ENCODE measurements at places on chromosomes 3 and 15.

DNA sequence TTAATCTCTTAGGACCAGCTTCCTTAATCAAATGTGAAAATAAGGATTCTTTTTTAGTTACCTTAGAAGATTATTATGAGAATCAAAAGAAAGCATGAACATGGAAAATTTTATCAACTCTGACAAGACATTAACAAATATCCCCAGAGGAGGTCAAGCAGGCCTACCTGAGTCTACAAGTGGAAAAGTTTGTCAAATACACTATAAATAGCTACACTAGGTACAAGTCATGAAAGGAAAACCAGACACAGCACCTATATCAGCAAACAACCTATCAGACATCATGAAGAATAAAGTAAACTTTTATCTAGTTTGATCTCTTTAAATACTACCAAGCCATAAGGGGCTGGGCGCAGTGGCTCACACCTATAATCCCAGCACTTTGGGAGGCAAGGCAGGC, 126.1 kb downstream of the MAGI1 start:
- no peak for DNase-seq

DNA sequence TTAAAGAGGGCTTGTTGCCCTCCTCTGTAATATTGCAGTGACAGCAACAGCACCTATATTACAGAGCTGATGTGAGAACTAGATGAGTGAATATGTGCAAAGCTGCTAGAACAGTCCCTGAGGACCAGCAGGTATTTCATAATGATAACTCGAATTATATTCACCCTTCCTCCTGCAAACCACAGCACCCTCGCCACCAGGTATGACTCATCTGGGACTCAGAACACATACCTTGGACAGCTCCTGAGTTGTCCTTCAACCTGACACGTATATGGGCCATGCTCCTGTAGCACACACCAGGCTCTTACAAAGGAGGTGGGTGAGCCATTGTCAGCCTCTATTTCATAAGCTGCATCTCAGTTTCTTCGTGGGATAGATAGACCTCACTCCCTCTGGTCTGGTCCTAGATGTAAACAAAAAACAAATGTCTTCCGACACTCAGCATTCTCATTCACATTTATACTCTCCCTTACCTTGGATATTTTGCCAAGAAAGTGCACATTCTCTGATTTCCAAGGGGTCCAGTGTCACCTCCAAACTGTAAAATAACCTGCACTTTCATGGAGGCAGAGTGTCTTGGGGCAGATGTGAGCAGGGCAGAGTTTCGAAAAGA, 124.5 kb downstream of the TLE3 start:
- DNase-seq = peak; percentile 5

GRCh38 chr3:160078533-160078932, 89.9 kb downstream of the IL12A start:
- DNase-seq = no peak

DNA sequence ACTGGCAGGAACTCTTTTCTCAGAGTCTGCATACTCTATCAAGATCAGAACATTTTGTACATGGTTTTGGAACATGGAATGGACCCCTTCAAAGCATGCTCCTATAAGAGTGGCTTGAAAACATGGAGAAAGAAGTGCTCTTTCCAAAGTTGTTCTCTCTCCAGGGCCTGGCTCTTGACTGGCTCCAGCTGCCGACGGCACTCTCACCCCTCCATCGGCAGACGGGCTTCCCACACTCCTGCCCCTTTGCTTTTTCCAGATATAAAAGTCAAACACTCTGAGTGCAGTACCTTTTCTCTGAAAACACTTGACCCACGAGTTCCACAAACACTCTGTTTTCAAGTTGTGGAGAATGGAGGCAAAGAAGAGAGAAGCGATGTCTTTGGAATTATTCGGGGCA, 72.5 kb upstream of the ONECUT1 start:
- no peak for DNase-seq

- no peak for DNase-seq
These were observed 67.4 kb upstream of the UNC13C start for GRCh38 chr15:53910852-53911251.

DNA sequence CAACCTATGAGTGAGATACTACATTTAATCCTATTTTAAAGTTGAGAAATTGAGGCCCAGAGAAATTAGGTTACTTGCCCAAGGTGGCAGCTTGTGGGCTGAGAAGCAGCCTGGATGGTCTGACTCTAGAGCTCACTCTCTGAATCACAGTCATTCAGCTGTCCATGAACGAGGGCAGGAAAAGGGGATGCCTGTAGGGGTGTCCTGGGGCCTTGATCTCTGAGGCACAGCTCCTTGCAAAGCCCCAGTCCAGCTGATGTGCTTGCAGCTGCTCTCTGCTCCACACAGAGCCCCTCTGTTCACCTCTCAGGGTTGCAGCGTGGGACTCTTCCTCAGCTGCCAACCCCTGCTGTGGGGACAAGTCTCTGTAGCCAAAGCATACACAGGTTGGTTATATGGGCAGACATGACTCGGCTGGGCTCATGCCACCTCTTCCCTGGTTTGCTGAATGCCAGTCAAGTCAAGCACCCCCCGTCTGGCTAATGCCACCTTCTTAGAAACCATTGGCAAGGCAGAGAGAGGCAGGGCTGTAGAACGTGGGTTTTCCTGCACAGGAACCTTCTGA, 56.8 kb downstream of the GASK1A start:
- DNase-seq = no peak

DNA sequence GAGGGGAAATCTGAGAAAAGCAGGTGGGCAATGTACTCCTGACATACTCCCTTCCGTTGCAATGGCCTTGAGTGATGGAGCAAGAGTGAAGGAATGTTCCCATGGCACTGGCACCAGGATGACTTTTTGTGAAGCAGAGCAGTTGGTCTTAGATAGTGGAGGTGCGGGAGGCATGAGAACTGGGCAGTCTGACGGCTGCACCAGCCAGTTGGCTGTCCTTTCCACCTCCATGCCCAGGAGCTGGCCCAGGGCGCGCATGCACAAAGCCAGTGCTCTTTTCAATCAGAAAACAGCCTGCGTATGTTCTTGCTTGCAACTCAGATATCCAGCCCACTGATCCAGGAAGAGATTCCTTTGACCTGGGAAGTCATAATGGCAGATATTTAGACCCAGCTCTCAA, 136.8 kb downstream of the PGPEP1L start:
- no peak for DNase-seq

GRCh38 chr3:128550113-128550440, 57.1 kb upstream of the GATA2 start:
- DNase-seq = no peak

- peak; percentile 27 for DNase-seq
These were observed 115.1 kb downstream of the HERC1 start for GRCh38 chr15:63718590-63719035.

- no peak for DNase-seq
These were observed 110.3 kb downstream of the PDE8A start for GRCh38 chr15:85091990-85092389.

GRCh38 chr3:194184265-194184751, 48.4 kb downstream of the HES1 start:
- DNase-seq = no peak

- DNase-seq = no peak
These were observed 1.1 kb downstream of the TBC1D2B start for GRCh38 chr15:78076231-78077052.

DNA sequence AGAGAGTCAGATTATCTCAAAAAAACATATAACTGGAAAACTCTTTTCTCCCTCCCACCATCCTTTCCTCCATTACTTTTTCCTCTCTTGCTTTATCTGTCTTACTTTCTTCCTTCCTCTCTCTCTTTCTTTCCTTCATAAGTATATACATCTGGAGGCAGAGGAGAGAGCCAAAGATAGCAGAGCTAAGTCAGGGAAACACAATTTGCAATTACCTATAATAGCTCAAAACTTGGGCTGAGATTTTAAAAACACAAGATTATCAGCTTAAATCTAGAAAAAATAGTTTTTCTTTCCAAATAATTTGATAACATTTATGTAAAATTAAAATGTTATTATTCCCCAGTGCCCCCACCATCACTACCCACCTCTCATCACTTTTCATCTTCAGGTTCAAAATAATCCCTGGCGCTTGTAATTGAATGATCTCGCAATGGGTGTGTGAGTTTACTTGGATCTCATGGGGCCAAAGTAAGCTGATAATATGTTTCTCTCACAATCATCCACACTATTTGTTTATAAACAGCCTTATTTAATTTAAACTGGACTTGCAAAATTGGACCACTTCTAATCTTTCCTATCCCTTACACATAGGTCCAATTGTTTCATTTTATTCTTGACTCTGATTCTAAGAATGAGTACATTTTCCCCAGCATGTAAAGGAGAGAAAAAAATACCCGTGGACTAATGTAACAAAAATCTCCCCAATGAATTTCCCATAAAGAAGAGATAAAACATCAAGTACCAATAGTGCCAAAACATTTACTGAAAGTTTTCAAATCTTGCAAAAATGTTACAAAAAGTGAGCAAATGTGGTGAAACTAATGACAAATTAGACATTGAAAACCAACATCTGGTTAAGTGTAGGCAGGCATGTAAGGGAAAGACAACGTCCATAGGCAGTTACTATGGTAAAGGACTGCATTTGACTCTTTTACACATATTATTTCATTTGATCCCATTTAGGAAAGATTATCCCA, 236.9 kb downstream of the DTWD1 start:
- DNase-seq = no peak

DNA sequence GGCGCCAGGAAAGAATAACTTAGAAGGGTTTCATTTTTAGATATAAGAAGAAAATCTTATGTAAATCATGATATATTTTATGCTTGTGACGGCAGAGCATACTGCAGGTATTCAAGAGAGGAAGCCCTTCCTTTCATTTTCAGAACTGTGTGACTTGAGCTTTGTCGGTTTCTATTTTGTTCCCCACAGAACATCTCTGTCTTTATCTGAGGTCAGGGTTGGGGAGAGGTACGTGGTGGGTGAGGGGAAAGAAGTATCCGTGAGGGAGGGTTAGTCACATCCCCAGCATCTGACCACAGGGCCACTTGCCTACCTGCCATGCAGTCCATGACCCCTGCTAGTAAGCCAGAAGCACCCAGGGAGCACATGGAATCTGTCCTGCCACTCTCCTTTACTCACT, 126.5 kb downstream of the DGKG start:
- DNase-seq = no peak

DNA sequence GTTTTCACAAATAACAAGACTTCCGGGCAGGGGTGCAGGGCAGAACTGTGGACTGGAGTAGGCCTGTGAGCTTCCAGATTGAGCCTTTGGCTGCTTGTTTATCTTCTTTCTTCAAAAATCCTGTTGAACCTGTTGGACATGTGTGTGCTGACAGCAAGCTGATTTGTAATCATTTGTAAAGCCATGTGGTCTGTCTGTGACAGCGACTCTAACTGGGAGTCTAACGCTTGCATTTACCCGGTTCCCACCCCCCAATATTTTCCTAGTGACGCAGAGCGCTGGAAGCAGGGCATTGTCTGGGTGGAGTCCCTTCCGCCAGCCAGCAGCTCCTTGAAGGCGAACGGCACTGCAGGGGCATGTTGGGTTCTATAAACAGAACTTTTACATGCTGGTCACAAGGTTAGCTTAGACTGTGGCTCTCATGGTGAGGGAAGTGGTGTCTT, 85.7 kb upstream of the MYZAP start:
- DNase-seq = no peak

GRCh38 chr15:76382987-76383728, 46.6 kb downstream of the ISL2 start:
- no peak for DNase-seq

- DNase-seq = no peak
These were observed 5.1 kb upstream of the DNAJA4 start for GRCh38 chr15:78259232-78259631.

- DNase-seq = no peak
These were observed 59.5 kb downstream of the ERC2 start for GRCh38 chr3:56408761-56409196.

- DNase-seq = no peak
These were observed 10.4 kb downstream of the TEX264 start for GRCh38 chr3:51681453-51681852.
